ENCODE measurements at places on chromosomes 2 and 18.

DNA sequence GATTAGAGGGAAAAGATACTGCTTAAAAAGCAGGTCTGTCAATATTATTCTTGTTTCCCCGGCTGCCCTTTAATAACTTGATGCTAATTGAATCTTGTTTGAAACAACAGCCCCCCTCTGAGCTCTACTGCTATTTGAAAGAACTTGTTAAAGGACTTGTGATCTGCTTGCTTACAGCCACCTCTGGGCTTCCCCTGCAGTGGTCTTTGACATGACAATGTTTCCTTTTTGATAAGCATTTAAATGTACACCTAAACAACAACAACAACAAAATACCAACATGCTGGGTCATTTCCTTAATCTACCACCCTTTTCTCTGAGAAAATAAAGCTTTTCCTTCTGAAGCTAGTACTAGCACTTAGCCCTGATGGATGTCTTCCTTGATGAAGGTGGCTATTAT lies 3.9 kb downstream of the HOXD1 start:
- DNase-seq: no peak

DNA sequence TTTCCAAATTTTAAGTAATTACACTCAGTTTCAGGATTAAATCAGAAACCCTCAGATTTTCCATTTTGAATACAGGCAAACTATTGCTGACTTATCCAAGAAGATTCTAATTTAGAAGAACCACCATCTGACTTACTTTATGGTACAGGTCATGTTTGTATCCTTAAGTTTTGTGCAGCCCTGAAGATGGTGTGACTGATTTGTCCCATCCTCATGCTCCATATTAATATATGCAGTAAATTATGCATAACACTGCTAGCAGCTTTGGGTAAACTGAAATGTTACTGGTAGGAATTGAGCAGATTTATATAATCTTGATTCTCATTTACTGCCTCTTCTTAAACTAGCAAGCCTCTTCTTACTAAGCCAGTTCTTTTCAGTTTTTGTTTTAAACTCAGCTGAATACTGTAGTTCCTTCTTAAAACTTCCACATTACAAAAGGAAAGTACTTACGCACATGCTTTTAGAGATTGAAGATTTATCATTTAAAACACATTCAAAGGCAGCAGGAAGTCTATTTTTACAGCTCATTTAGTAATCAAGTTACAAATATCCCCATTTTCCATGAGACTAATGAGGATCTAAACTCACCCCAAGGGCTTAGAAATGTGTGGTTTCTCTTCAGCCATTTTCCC lies 25.7 kb downstream of the MEX3C start:
- DNase-seq: no peak

DNA sequence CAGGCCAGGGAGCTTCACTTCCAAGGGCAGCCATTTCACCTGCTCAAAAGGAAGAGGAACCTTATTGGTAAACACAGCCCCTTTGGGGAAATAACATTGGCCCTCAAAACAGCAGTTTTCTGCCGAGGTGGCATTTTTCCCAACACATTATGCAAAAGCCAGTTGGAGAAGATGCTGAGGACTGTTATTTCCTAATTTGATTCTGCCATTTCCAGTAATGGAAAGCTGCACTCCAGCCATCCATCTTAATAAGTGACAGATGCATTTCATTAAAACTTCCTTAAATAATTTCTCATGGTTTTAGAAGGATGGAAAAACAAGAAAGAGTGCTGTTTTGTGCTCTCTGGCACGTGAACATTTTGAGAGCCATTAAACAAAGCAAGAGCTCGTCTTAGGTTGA lies 55.9 kb upstream of the ALK start:
- DNase-seq: no peak

DNA sequence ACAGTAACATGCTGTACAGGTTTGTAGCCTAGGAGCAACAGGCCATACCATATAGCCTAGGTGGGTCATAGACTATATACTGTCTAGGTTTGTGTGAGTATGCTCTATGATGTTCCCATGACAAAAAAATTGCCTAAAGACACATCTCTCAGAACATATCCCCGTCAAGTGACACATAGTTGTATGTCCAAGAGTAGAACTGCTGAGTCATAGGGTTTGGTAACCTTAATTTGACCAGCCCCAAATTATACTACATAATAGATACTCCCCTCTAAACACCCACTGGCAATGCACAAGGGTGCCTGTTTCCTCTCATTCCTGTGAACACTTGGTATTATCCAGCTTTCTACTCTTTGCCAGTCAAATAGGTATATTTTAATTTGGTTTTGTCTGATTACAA lies 161.6 kb downstream of the LCLAT1 start:
- no peak for DNase-seq

Measured in effector memory CD4-positive, alpha-beta T cell (primary cell).